ENCODE measurements at places on chromosomes 16 and 17.

GRCh38 chr17:72421128-72422092, 300.6 kb downstream of the SOX9 start:
- peak; percentile 55 for DNase-seq

GRCh38 chr16:647173-647902, 1.8 kb upstream of the WDR90 start:
- no peak for DNase-seq

- no peak for DNase-seq
These were observed 14.7 kb upstream of the PABPN1L start for GRCh38 chr16:88881007-88881615.

GRCh38 chr16:81717662-81718189, 61.4 kb upstream of the PLCG2 start:
- peak; percentile 25 for DNase-seq

DNA sequence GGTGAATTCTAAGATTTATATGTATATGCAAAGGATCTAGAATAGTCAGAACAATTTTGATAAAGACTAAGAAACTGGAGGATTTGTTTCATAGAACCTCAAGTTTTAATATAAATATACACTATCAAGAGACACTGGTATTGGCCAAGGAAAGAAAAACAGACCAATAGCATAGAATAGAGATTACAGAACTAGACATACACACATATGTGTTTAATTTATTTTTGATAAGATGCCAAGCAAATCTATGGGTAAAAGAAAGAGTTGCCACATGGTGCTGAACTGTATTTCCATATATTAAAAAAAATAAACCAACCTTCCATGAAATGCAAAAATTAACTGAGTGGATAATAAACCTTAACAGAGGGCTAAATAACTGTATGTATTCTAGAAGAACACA, 27.9 kb upstream of the LRRC37A3 start:
- no peak for DNase-seq

DNA sequence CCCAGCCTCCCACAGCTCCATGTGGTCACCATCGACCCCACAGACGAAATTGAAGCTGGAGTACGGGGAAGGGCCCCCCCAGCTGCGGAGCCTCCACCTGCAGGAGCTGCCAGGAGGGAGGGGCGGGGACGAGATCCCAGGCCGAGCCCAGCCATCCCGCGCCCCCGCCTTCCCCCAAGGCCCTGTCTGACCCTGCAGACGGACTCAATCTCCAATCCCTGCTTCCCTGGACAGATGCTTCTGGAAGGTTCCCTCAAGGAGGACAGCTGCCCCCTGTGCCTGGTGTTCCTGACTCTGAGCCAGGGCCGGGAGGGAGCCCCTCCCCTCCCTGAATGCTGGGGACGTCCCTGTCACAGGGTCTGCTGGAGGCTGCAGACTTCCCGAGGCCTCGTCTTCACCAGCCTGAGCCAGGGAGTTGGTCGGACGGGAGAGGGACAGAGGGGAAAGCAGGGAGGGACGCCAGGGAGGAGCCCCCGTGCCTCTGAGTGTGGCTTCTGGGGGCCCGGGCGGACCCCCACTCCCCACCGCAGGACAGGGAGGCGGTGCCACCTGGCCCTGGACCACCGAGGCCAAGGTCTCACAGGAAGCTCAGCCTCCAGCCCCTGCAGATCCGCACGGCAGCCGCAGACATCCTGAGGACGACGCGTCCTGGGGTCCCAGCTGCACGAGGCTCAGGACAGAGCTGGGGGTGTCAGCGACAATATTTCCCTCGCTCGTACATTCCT, 21.3 kb upstream of the C1QTNF8 start:
- no peak for DNase-seq

DNA sequence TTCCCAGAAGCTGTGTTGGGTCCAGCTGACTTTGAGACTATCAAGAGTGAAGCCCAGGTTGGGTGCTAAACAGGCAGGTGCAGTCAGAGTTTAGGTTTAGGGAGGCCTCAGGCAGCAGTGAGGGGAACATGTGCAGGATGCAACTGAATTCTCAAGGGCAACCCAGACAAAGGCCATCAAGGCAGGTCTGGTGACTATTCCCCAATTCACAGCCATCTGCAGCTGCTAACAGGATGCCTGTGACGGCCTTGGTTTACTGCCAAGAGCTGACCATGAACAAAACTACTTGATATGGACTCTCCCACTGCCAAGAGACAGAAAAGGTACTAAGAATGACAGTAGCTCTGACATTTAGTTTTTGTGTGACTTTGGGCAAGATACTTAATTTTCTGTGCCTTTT, 45.2 kb upstream of the BCAR1 start:
- DNase-seq = no peak

DNA sequence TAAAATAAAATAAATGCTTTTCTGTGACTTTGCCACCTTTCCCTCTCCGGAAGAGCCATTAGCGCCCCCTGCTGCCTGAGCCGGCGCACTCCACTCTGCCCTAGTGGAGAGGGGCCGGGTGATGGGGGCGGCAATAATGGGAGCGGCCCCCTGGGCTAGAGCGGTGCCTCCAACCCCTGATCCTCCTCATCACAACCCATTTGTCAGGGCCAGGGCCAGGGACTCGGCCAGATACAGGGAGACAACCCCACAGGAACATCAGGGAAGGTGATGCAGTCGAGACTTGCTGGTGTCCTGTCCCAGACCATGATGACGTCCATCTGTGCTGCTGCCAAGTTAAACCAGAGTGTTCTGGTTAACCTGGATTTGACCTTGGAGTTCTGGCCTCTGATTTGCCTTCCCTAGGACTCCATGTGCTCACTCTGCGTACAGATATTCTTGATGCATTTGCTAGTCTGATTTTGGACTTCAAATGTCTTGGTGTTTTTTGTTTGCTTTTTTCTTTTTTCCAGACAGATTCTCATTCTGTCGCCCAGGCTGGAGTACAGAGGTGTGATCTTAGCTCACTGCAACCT, 46.1 kb upstream of the BPTF start:
- DNase-seq = peak; percentile 23

DNA sequence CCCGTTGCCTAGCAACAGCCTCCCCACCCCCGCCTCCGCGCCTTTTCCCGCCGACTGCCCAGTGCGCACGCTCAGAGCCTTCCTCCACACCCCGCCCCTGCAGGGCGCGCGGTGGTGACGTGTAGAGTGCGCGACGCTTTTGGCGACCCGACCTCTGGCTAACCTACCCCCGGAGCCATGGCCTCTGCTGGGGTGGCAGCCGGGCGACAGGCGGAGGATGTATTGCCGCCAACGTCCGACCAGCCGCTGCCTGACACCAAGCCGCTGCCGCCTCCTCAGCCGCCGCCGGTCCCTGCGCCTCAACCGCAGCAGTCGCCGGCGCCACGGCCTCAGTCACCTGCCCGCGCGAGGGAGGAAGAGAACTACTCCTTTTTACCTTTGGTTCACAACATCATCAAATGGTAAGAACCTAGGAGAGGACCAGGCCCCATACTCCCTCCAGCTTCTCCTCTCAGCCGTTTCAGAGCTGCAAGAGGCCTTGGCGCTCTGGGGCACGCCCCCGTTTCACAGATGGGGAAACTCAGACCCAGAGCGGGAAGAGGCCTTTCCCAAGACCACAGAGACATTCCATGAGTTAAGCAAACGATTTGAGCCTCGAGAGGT, at the start of gene MED9:
MED9 (plus strand) TSS at position 136 of the 603 bp plus-strand sequence; CDS start at position 178, 42 bp downstream.
- DNase-seq = peak; percentile 94

- peak; percentile 26 for DNase-seq
These were observed 13.6 kb downstream of the G6PC3 start for GRCh38 chr17:44084131-44084538.

DNA sequence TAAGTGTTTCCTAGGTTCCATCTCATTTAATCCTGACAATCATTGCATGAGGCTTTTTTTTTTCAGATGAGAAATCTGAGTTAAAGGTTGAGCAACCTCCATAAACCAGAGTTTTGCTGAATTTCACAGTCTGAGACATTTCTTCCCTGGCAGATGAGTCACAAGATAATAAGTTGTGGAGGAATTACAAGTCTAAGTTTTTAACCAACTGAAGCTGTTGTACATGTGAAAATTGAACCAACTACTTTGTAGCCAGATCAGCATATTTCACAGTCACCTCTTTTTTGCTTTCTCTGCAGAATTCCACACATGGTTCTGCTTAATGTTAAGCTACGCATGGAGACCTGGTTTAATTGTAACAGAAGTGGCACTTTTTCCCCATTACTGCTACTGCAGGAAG, 765.6 kb downstream of the CDH11 start:
- no peak for DNase-seq

- no peak for DNase-seq
These were observed 3.3 kb downstream of the CARMIL2 start for GRCh38 chr16:67648088-67648763.

GRCh38 chr16:4428500-4428899, 2.8 kb downstream of the DNAJA3 start:
- no peak for DNase-seq

DNA sequence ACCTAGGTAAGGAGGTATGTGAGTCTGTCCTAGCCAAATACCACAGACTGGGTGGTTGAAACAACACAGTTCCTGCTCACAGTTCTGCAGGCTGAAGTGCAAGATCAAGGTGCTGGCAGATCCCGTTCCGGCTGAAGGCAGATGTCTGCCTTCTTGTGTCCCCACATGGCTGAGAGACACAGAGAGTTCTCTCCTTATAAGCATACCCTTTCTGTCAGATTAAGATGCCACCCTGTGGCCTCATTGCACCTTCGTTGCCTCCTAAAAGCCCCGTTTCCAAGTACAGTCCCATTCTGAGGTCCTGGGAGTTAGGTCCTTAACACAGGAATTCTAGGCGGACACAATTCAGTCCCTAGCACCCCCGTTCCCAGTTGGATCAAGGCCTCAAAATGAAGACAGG, 9.1 kb upstream of the TMEM11 start:
- DNase-seq = no peak

DNA sequence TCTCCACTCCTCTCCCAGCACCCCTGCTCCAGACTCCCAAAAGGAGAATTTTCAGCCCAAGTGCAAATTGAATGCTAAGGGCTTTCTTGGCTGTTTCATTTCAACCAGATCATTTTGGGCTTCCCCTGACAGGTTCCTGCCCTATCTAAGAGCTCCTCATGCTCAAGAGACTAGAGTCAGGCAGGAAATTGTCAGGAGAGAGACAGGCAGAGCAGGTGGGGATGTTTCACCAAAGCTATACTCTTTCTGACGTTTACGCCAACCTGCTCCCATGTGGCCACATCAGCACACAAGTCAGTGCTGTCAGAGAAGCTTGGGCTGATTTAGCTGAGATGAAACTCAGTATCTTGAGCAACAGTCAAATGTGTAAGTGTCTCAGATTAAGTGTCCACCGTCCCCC, 31.4 kb downstream of the HIC1 start:
- no peak for DNase-seq

GRCh38 chr16:21708533-21709115, 44.9 kb downstream of the OTOA start:
- peak; percentile 86 for DNase-seq

DNA sequence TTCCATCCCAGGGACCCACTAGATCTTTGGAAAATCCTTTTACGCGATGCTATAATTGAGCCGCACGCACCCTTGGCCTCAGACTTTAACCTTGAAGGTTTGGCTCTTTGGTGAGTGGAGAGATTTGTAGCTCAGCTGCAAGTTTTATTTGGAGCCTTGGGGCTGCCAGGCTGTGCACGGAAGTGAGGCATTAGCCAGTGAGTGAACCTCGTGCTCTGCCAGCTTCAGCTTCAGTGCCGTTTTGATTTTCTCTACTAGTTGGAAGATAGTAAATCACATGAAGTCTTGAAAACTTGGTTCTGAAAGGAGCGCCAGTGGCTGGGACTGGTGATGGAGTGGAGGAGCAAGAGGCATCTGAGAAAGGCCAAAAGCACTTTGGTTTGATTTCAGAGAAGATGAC, 17.3 kb downstream of the CRHR1 start:
- no peak for DNase-seq

DNA sequence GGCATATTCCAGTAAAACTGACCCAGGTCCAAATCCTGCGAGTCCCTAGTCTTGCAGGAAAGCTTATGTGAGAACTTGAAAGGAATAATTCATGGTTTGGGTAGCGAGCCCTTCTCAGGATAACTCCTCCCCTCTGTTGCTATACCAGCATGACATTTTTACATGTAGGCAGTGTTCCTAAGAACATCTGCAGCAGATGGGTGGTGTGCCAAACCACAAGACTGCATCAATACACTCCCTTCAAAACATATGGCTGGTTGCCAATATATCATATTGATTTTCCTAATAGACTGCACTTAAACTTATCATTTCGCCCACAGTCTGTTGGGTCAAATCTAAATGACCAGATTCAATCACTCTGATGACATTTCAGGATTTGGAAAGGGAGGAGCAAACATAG, 19.9 kb downstream of the PSME3IP1 start:
- DNase-seq = no peak

GRCh38 chr17:5769593-5770354, 185.5 kb upstream of the NLRP1 start:
- no peak for DNase-seq

DNA sequence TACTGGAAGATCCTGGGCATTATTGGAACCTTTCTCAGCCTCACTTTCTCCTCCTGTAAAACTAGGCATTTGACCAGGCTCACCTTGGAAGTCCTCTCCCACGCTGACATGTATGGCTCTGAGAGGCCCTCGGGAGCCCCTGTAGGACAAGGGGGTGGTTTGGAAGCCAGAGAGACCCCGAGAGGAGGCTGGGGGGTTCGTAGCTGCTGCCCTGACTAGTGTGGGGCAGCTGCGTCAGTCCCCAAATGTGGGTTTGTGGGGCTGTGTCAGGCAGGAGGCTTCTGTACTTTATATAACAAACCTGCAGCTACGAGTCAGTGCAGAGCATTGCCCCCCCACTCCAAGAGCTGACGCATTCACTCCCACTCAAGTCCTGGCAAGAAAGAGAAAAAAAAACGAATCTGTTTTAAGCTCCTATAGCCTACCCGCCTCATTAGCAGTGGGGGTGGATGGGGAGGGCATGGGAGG, 1.8 kb downstream of the CX3CL1 start:
- no peak for DNase-seq

DNA sequence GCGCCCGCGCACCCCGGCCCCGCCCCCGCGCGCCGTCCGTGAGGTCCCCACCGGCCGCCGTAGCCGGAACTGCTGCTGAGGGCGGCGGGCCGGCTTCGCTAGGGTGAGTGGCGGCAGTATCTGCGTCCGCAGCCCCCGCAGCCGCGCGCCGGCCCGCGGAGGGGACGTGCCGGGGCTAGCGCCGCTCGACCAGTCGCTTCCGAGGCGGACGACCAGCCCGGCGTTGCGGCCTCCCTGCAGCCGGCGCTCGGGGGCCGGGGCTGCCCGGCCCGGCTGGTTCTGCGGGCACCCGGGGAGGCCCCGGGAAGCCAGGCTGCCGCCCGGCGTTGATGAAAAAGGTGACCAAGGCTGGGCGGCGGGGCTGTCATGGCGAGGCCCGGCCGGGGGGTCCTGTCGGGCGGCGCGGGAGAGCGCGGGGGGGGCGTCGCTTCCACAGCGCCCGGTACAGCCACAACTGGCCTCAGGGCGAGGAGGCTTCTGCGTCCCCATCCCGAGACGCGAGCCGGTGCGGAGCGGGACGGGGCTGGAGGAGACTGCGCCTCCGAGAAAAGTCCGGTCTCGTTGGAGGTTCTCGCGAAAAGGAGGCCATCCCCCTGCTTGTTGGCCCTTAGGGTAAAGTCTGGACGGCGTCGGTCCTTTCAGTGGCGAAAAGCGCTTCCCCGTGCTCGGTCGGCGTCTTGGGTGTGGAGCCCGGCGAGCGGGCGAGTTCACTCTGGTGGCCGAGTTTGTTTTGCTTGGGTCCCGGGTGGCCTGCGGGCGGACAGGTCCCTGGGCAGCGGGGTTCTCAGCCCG, at the start of gene CRAMP1:
CRAMP1 (plus strand) TSS at position 41 of the 792 bp plus-strand sequence. CDS start 2,280 bp downstream, outside the sequence.
- no peak for DNase-seq

Measured in activated CD4-positive, alpha-beta memory T cell treated with anti-CD3 and anti-CD28 coated beads, Interleukin-2, amount 10 ng/mL, durations not matched to agents 7 days and 5 days (primary cell).